Germinal center (tissue), 1 donor: ENCODE measurements at places on chromosomes 7 and 10.

- peak; percentile 79 for DNase-seq
These were observed 757 bp downstream of the EIF3A start for GRCh38 chr10:119079599-119080520.

DNA sequence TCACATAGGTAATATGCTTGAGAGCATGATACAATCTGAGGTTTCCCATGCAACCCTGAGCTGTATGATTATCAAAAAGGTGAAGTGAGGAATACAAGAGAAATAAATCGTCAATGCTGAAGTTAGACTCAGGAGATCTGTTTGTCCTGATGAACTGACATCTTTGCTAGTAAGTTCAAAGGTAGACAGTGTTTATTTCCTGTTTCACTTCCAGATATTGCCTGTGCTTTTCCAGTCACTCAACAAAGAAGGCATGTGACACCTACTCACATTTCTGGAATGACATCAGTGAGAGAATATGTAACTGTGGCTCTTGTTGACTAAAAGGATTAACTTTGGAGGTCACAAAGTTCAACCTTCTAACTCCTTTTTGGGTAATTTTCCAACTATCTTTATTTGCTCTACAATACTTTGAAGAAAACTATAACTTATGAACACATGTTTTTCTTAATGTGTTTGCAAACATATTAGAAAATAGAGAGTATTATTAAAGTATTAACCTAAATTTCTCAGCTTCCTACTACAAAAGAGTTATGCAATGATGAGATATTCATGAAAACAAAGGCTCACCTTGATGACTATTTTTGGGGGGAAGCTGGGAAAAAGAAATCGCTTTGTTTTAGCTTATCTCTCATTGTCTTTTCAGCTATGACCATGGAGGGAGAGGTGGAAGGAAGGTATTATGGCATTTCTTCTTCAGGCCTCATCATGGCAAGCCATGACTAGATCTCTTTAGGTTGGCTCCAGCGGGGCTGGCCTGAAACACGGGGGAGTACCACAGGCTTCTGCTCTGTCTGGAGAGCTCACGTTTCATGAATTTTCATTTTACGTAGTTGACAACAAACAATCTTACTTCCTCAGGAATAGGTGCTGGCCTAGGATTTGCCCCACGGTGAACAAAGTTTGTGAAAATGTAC, 214.7 kb upstream of the SLC26A5 start:
- no peak for DNase-seq

GRCh38 chr7:13321316-13321715, 633.9 kb downstream of the ARL4A start:
- DNase-seq, result no peak

- DNase-seq, result no peak
These were observed 651.6 kb upstream of the FOXK1 start for GRCh38 chr7:4030346-4030950.
